ENCODE measurements at places on chromosomes 3 and 15. TPM values are rescaled to one million over a fixed set of nuclear protein-coding genes. Genes with fewer than 3 reads are reported as not detected.

DNA sequence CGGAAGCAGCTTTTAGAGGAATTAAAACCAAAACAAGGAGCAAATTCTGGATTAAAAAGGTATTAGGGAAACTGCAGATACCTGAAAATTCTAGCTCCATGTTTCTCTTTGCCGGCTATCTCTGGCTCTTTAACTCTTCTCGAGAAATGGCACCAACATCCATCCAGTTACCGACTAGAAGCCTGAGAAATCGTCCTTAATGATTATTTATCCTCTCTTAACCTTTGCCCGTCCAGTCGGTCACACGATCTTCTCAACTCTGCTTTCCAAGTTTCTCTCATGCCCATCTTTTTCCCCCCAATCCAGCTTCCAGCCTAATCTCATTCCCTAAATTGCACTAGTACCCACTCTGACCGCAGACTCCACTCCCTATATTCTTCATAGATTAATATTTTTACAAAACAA lies 596 bp upstream of the SGO1 start:
- DNase-seq = no peak

DNA sequence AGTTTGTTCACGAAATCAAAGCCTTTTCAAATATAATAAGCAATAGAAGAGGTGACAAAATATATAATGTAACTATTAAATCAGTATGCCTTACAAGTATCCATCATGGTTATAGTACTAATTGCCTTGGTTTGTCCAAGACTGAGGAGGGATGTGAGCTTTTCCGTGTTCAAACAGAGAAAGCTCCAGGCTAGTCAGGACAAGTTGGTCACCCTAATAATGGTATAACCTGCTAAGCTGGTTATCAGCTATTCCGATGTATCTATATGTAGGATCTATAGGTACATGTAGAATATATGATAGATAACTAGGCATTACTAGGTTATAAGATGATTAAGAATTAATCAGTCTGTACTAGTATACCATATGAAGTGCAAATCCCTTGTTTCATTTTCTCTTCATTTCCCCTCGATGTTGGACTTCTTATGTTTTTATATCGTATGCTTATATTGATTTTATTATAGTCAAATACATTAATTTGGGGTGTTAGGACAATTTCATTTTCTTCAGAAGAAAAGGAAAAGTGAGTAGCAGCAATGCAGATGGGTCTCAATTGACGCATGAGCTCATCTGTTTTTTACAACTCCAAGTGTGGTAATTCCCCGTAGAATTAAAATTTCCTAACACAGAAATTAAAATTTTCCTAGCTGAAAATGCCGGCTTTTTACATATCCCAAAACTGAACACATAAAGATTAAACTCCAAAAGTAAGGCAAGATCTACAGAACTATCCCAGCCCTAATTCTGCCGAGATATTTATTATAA lies 419.1 kb downstream of the TIGIT start:
- DNase-seq = no peak

- DNase-seq = no peak
These were observed 26.1 kb downstream of the PPP2R3A start for GRCh38 chr3:135991621-135992020.

DNA sequence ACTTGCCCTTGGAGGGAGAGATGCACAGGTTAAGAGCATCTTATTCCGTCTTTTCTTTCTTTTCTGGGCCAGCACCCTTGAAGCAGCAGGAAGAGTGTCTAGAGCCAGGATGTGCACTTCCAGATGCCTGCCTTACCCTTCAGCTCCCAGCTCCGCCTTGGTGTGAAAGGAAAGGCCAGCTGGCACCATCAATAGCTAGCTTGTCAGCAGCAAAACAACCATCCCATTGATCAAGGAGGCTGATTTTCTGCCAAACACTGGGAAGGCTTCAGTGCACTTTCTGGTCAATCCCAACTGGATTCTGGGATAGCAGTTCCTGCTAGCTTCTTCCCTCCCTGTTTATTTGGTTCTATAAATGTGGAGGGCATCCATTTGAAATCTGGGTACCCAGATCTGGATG lies 110.9 kb upstream of the GALNT15 start:
- no peak for DNase-seq

DNA sequence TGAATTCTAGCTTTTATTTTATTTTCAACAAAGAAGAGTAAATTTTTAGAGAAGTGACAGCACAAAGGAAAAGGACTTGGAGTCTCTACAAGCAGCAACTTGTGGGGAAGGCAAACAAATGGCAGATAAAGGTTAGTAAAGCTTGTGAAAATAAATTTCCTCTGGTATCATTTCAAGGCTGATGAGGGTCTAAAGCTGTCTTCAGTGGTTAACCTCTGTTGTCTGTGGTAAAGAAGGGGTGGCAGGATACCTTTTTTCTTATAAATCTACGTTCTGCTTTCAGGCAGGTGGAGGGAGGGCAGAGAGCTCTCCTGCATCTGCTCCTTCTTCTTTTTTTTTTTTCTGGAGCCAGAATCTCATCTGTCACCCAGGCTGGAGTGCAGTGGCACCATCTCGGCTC lies 50.5 kb downstream of the NMD3 start:
- DNase-seq = no peak

- DNase-seq = no peak
These were observed 19.3 kb upstream of the SLC12A8 start for GRCh38 chr3:125231895-125232294.

- no peak for DNase-seq
These were observed 153.3 kb downstream of the USP13 start for GRCh38 chr3:179806177-179806576.

DNA sequence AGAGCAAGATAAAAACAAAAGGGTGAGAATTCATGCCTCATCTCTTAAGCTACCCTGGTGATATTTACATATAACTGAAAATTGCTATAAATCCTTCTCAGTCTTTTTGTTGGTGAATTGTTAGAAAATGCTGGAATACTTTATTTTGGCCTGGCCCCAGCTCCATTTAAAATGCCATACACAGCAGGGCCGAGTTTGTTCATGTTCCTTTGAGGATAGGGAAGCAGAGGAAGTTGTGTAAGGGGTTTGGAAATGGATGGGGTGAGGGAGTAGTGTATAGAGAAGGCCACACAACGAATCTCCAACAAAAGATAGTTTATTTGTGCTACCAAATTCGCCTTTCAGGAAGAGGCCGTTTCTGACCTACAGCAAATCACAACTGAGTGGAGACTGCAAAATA lies 78.6 kb upstream of the ADAMTS9 start:
- DNase-seq = no peak

DNA sequence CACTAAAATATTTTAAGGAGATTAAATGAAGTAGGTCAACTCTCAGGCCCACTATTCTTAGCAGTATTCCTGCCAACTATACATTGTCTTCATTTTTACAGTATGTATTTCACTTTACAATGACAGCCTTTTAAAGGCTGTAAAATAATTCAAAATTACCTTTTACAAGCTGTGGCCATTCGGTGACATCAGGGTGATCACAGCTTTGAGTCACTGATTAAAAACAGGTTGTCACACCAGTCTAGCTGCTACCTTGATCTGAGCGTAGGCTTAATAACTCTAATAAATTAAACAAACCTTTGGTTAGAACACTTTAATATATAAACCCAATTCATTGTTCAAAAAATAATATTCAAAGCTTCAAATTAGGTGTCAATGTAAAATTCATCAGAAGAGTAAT lies 29.9 kb downstream of the UBE3A start:
- no peak for DNase-seq

Gene ADGRG7
- total RNA-seq = not detected

Gene GHSR
- not detected for total RNA-seq

Gene DISP2
- total RNA-seq = 0.14 TPM

Gene SLC51A
- not detected for total RNA-seq

Gene FBXO45
- 26.1 TPM for total RNA-seq

Gene BSN
- 0.10 TPM for total RNA-seq
